ENCODE measurements at places on chromosomes 2 and 18.

GRCh38 chr2:196479350-196479749 is 160.2 kb upstream of the CCDC150 start:
- no peak for DNase-seq

DNA sequence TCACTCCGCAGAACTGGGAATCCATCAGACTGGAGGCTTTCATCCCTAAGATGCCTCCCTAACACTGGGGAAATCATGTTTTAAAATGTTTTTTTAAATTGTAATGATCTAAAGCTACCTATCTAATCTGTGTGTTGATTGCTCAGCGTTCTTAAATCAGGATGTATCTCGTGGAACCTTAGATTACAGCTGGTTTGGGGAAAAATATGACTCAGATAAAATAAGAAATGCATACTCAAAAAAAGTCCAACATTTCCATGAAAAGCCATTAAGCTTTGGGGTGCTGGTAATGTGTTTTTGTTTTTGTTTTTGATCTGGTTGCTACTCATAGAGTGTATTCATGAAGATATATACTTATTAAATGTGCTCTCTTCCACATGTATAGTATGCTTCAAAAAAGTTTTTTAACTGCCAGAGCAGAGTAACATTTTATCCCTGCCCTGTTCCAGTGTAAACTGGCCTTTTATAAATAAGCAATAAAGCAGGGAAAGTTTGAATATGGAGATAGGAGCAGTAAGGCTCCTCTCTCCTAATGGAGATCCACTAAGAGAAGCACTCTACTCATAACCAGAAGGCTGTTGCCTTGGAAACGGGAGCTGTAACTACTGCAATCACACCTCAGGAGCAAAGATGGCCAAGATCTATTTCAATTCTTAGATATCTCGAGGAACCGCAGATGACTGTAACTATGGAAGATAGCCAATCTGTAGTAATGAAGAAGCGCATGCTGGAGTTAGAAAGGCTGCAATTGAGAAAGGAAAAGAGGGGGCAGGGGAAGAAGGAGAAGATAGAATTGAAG is 41.6 kb downstream of the ANKRD44 start:
- no peak for DNase-seq

- DNase-seq = no peak
These were observed 10.0 kb upstream of the AGFG1 start for GRCh38 chr2:227461811-227462461.

DNA sequence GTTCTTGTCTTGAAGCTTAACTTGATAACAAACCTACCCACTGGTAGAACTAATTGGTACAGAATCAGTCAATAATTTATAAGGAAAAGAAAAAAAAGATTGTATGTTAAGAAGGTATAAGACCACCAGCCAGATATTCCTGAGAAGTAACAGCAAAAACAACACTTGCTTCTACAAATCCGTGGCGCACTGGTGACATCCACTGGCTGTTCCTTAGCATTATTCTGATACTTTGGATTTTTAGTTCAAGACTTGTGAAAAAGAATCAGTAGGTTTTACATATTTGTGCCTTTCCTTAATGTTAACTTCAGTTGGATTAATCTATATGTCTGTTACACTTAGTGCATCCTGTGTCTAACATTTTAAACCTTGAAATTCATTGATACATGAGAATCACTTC is 141.8 kb downstream of the GRB14 start:
- no peak for DNase-seq

GRCh38 chr2:76667821-76668271 is 854.3 kb downstream of the LRRTM4 start:
- DNase-seq = no peak

DNA sequence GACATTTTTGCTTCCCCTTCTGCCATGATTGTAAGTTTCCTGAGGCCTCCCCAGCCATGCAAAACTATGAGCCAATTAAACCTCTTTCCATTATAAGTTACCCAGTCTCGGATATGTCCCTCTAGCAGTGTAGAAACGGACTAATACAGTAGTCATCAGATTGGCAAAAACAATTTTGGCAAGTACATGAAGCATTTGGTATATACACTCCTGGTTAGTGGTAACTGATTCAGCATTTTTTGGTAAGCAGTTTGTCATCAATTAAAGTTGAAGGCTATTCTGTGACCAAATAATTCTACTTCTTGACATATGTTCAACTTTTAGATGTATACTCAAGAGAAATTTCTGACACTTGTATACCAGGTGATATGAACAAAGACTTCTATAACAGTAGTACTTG is 190.5 kb upstream of the STON1 start:
- DNase-seq = no peak

DNA sequence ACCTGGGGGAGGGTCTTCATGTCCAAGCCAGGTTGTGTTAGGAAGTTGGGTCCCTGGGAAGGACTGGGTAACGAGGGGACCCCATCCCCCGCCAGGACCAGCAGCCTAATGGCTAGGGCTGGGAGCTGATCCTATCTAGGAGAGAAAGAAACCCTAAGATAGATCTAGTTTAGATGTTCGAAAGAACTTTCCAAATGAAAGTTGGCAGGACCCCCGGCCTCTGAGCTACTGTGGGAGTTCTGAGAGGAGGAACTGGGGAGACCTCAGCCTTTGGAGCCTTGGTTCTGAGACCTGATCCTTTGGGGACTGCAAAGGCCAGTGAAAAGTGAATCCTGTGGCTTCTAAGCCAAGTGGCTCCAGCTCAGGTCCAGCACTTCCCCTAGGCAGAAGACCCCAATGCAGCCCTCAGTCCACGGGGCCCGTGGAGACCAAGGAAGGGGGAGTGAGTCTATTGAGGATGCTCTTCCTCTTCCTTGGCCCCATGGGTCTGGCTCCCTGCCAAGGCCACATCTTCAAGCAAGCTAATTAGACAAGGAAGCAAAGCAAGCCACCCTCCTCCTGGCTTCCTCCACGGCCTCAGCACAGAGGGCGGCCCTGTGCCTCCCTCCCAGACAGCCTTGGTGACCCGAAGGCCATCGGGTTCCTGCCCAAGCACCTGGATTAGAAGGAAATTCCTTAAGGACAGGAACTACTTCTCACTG is 23.5 kb downstream of the CCT7 start:
- no peak for DNase-seq

DNA sequence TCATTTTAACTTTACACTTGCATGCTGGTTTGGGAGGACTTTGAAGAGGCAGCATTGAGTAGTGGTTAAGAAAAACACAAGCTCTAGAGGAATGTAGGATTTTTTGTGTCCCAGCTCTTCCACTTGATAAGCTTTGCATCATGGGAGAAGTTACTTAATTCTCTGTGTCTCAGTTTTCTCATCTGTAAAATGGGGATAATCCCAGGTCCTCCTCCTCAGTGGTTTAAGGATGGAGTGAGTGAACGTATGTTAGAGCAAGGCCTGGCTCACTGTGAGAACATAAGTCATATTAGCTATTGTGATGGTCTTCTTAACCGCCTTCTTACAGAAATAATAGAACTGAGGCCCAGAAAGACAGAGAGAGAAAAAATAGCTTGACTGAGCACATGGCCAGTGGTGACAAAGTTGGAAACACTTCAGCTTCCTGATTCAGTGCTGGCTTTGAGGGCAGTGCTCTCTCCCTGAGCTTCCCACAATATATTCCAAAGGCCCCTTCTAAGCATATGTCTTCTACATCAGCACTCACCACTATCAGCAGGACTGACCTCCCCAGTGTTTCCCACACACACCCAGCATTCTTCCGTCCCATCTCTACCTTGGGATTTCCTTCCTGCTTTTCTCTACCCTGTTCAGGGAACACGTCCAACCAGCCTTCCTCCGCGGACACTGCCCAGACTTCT is 214.9 kb upstream of the TNP1 start:
- no peak for DNase-seq

All from HuH-7.5 (cell line).